NCI-H510A treated with DMSO at 0.1 percent for 48 hours (cell line): ENCODE measurements at places on chromosomes 6 and 20.

DNA sequence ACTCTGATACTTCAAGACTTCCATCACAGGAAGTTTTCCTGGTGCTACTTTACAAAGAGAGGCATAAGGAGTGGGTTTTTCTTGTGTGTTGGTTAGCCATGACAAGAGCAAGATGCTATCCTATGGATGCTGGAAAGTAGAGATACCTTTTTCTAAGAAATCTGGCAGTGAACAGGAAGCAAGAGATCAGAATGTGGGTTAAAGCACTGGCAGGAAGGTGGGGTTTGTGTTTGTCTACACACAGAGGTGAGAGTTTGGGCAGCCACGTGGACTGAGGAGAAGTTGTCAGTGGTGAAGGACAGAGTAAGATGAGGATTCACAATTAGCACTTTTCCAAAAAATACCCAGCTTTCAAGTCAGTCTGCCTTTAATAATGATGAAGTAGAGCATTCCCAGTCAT, 17.9 kb downstream of the SLC2A12 start:
- DNase-seq: no peak

DNA sequence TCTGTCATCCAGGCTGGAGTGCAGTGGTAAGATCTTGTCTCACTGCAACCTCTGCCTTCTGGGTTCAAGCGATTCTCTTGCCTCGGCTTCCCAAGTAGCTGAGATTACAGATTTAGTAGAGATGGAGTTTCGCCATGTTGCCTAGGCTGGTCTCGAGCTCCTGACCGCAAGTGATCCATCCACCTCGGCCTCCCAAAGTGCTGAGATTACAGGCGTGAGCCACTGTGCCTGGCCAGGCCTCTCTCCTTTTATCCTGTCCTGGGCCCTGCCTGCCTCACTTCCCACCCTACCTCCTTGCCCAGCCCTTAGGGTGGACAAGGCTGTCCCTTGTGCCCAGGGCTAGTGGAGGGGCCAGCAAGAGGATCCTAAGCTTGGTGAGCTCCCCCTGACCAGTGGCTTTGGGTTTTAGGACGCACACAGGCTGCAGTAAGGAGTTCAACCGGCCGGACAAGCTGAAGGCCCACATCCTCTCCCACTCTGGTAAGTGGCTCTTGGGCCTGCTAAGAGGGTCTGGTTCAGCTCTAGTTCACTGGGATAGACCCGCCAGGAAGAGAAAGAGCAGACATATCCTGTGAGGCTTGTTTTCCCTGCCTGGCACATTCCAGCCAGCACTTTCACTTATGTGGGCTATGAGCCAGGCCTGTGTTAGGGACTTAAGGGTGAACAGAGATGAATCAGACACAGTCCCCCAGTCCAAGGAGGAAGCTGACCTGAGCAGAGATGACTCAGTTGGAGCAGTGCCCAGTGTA, 21.9 kb upstream of the CHMP4B start:
- DNase-seq: peak; percentile 31

DNA sequence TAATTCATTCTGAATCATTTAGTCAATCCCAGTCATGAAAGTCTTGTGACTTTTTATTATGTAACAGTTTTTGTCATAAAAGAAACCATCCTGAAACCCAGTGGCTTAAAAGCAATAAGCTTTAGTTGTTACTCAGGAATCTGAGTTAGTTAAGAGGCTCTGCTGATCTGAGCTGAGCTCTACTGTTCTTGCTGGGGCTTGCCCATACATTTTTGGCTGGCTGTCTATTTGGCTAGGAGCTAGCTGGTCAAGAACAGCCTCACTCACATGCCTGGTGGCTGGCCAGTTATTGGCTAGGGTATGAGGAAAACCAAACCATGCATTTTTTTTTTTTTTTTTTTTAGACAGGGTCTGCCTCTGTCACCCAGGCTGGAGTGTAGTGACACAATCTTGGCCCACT, 10.6 kb downstream of the TCF21 start:
- DNase-seq: no peak

DNA sequence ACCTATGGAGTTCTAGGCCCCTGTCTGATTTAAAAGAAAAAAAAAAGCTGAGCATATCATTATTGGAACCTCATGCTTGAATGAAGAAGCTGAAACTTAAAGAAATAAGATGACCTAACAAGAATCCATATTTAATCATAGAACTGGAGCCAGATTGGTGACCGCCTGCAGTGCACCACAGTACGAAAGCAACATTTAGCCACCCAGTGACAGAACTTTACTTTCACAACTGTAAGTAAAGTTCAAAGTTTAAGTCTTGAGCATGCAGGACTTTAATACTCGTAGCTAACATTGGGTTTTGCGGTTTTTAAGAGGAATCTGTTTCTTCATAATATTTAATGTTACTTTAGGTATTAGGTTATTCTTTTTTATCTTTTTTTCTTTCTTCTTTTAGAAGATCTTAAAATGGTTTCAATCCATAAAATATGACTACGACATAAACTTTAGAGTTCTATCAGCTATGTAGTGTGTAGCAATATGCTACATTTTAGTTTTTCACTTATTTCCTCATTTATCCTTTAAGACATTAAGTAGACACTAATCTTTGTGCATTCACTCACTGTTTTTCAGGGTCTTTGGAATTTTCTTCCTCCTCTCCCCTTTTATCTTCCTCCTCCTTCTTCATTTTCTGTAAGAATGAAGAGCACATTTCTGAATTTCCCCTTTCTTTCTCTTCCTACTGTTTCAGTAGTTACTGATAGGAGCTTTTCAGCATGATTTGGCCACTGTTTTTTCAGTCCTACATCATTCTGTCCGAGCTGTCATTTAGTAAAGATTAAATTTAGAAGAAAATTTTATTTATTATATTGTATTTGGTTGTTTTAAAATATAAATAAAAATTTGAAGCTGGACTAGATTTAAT, 514.1 kb downstream of the GRIK2 start:
- no peak for DNase-seq

GRCh38 chr6:1335367-1336037, 23.6 kb downstream of the FOXQ1 start:
- DNase-seq: no peak
